ENCODE measurements at places on chromosomes 7 and 10. TPM values are rescaled to one million over a fixed set of nuclear protein-coding genes. Genes with fewer than 3 reads are reported as not detected.

DNA sequence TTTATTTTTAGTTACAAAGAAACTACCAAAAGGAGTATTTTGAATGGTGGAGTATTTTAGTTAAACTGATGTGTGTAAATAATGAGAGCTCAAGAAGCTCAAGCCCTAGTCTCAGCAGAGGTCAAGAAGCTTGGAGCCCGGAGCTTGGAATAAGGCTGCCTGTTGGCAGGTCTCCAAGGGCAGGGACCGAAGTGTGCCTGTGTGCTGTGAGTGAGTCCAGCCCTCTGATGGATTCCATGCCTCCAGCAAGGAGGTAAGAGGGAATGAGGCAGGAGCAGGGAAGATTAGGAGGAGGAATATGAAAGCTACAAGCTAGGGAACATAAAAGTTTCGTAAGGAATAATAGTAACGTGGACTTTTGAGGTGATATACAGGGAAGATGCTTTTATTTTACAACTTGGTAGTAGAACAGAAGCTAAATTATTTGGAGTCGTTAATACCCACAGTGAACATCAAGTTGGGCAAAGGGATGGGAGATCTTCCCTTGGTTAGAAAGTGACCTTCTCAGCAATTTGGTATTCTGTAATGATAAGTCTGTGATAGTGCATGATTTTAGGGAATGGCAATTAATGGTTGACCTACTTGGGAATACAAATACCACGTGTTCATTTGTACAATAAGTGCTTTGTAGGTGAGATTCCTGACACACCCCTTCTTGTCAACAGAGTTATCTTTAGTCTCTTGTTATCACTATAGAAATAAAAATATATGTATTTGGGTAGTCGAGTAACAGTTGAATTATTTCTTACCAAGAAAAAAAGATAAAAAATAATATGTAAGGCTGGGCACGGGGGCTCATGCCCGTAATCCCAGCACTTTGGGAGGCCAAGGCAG, 4.6 kb downstream of the SEC23IP start:
- DNase-seq, result peak; percentile 28

DNA sequence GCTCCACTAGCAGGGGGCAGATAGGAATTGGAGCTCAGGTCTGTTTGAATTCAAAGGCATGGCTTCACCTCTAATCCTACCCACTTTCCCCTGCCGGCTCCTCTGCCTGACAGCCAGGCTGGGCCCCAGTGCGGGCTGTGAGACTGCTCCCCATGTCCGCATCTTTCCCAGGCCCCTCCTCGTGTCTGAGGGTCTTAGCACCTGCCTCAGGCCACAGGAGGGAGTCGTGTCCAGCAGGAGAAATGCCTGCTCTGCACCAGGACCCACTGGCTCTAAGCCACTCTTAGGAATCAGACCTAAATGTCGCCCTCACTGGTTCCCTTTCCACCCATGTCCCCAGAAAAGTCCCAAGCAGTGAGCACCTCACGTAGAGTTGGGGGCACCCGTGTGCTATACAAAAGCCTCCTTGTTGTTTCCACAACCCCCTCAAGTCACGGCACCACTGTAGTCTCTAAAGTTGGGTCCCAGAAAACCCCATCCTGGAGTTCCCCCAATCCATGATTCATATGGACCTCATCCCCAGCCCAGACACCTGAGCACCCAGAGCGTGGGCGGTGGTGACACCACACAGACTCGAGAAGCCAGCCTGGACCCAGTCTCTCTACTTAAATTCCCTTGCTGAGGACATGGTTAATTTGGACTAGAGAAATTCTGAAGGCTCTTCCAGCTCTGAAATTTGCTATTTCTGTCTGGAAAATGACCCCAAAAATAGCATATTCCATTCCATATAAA, 466.4 kb upstream of the ZMIZ1 start:
- DNase-seq, result peak; percentile 10

GPR26 gene
- not detected for total RNA-seq

EFCAB10 gene
- total RNA-seq, result not detected

STRIP2 gene
- not detected for total RNA-seq

- no peak for DNase-seq
Measured at GRCh38 chr10:8636371-8636770, 581.9 kb downstream of the GATA3 start.

- no peak for DNase-seq
Measured at GRCh38 chr7:3753868-3754267, 452.8 kb downstream of the SDK1 start.

TMEM130 gene
- total RNA-seq, result not detected

- no peak for DNase-seq
Measured at GRCh38 chr7:69334701-69335100, 263.6 kb upstream of the AUTS2 start.

HKDC1 gene
- not detected for total RNA-seq

GRCh38 chr10:34109952-34110702, 705.0 kb downstream of the PARD3 start:
- DNase-seq, result no peak

- no peak for DNase-seq
Measured at GRCh38 chr10:6023661-6024333, 38.4 kb downstream of the IL2RA start.
